Body of pancreas (tissue), 4 donors: ENCODE measurements at places on chromosomes 1 and 21. TPM values are rescaled to one million over a fixed set of nuclear protein-coding genes. Genes with fewer than 3 reads are reported as not detected.

ERRFI1 gene
- 273 TPM for total RNA-seq

PIK3CD gene
- total RNA-seq = 3.3 TPM

TEDDM1 gene
- not detected for total RNA-seq

INAVA gene
- 30.7 TPM for total RNA-seq

FCRL5 gene
- total RNA-seq = 0.52 TPM

HCRTR1 gene
- total RNA-seq = not detected

TENT5C gene
- 30.0 TPM for total RNA-seq

PLA2G2C gene
- total RNA-seq = not detected

NTMT2 gene
- not detected for total RNA-seq

C2CD4D gene
- total RNA-seq = 2.6 TPM

FUCA1 gene
- total RNA-seq = 27.0 TPM

BLACAT1 gene
- 1.0 TPM for total RNA-seq

GBP7 gene
- not detected for total RNA-seq

ZNF684 gene
- total RNA-seq = 3.1 TPM

SNAP47 gene
- 35.5 TPM for total RNA-seq

WNT2B gene
- 1.6 TPM for total RNA-seq

VSIG8 gene
- not detected for total RNA-seq
